ENCODE measurements at places on chromosomes 6 and 20.

DNA sequence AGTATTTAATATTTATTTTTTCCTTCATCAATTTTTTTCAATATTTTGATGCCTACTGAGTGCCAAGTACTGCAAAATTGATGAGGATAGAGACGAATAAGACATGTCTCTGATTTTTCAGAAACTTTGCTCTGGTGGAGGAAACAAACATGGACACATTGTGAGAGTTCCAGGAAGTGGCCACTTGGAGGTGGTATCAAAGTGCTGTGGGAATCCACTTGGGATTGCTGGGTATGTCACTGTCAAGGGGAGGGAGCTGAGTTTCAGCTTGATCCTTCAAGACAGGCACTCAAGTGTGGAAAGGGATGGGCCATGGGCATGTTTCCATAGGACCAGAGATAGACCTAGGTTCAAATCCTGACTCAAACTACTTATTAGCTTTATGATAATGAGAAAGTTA lies 24.5 kb upstream of the ABCC10 start:
- no peak for DNase-seq
- H3K4me3 ChIP-seq, result no peak overlapping the region
- H3K27ac ChIP-seq, result no peak overlapping the region
- H3K4me1 ChIP-seq, result peaks cover 1% of the 10 kb centered on the region
- H3K27me3 ChIP-seq, result peaks cover 34% of the 10 kb centered on the region

GRCh38 chr6:12842114-12842513 lies 125.5 kb downstream of the PHACTR1 start:
- no peak overlapping the region for H3K4me3 ChIP-seq
- H3K27ac ChIP-seq, result no peak overlapping the region
- no peaks in the 10 kb centered on the region for H3K27me3 ChIP-seq
- H3K36me3 ChIP-seq, result no peaks in the 10 kb centered on the region
- DNase-seq, result no peak

GRCh38 chr6:155980014-155980767 lies 524.6 kb upstream of the NOX3 start:
- no peak overlapping the region for H3K27ac ChIP-seq
- DNase-seq, result no peak
- H3K4me3 ChIP-seq, result no peak overlapping the region
- no peaks in the 10 kb centered on the region for H3K4me1 ChIP-seq
- no peaks in the 10 kb centered on the region for H3K36me3 ChIP-seq

DNA sequence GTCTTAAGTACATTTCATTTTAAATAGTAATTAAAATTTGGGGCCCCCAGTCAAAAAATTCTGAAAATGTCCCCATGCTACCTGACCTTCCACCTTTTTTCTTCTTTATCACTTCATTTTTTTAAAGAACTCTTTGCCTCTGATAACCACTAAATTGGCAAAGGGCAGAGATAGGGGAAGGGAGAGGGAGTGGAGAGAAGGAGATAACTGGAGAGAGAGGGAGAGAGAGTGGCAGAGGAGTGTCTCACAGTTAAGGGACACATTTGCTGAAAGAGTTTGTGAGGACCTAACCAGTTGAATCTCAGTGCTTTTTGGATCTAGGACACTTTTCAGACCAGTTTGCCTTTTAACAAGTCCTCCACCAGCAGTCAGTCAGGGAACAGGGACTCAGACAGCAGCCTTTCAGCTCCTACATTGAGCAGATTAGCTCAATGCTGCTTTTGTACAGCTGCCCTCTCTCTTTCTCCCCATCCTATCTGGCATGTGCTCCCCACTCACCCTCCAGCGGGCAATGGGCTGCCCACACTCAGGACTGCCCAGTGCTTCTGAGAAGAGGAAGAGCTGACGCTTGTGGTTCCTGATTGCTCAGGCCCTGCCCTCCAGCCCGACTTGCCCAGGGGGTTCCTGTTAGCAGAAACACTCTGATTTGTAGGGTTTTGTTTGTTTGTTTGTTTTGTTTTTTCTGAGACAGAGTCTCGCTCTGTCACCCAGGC lies 14.4 kb downstream of the ARMC2 start:
- peaks cover 28% of the 10 kb centered on the region for H3K4me1 ChIP-seq
- H3K27me3 ChIP-seq, result peaks cover 6% of the 10 kb centered on the region
- H3K4me3 ChIP-seq, result no peak overlapping the region
- DNase-seq, result no peak
- peak overlapping the region; percentile 8 for H3K27ac ChIP-seq

DNA sequence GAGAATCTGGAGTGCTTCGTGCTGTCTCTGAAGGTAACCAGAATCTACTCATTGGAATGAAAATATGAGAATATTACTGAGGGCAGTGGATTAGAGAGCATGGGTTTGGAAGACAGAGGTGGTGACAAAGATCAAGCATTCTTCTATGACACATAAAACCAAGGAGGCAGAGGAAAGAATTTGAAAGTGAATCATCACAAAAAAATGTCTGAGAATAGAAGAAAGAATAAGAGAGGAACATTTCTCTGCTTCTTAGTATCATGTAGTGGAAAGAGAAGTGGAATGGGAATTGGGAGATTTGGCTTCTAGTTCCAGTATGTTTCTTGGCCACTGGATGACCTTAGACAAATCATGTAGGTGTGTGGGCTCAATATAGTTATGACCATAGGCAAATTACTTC lies 474.0 kb downstream of the TFAP2B start:
- H3K4me3 ChIP-seq, result no peak overlapping the region
- H3K27ac ChIP-seq, result no peak overlapping the region
- no peaks in the 10 kb centered on the region for H3K4me1 ChIP-seq

DNA sequence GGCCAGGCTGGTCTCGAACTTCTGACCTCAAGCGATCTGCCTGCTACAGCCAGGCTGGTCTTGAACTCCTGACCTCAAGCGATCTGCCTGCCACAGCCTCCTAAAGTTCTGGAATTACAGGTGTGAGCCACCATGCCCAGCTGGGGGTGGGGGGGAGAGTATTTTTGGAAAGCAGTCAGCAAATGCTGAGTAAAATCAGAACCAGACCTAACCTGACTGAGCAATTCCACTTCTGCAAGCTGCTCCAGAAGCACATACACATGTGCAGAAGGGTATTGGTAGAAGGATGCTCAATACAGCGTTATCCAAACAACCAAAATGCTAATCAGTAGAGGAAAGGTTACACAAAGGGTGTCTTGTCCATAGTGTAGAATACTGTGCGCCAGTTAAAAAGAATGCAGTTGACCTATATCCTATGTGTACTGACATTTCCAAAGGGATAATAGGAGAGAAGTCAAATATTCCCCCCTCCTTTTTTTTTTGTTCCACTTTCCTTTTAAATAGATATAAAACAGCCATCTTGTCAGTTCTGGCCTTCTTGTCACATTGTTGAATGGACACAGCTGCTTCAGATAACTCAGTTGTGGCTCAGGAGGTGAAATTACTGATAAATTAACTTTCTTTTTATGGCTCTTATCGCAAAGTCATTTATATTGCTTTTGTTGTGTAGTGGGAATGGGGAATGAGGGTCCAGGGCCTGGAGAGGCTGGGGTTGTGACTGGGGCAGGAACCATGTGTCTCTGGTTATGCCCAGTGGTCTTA lies 74.6 kb downstream of the DTD1 start:
- H3K27me3 ChIP-seq, result no peaks in the 10 kb centered on the region
- H3K4me1 ChIP-seq, result peaks cover 3% of the 10 kb centered on the region
- H3K4me3 ChIP-seq, result no peak overlapping the region
- DNase-seq, result no peak

- H3K4me1 ChIP-seq, result no peaks in the 10 kb centered on the region
- no peak overlapping the region for H3K4me3 ChIP-seq
- no peak for DNase-seq
- no peaks in the 10 kb centered on the region for H3K27me3 ChIP-seq
- H3K27ac ChIP-seq, result no peak overlapping the region
- no peaks in the 10 kb centered on the region for H3K36me3 ChIP-seq
Measured at GRCh38 chr6:94344866-94345265, 925.5 kb upstream of the EPHA7 start.

DNA sequence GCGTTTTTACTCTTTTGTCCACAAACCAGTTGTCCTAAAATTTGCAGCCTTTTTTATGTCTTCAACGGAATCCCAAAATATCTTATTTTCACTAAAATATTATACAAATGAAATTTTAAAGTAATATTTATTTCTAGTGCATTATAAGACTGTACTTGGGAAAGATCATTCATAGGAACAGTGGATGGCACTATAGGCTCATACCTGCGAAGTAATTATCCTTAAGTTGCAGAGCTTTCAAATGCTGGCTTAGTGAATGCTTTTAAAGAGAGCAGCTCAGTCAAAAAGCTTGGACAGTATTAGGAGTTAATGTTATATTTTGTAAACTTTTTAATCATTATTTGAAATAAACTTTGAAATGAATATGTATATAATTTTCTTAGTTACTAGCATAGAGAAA lies 254.9 kb downstream of the CDKAL1 start:
- no peak for DNase-seq
- no peaks in the 10 kb centered on the region for H3K27me3 ChIP-seq
- no peak overlapping the region for H3K4me3 ChIP-seq
- peaks cover 9% of the 10 kb centered on the region for H3K36me3 ChIP-seq
- no peaks in the 10 kb centered on the region for H3K4me1 ChIP-seq
- no peak overlapping the region for H3K27ac ChIP-seq

DNA sequence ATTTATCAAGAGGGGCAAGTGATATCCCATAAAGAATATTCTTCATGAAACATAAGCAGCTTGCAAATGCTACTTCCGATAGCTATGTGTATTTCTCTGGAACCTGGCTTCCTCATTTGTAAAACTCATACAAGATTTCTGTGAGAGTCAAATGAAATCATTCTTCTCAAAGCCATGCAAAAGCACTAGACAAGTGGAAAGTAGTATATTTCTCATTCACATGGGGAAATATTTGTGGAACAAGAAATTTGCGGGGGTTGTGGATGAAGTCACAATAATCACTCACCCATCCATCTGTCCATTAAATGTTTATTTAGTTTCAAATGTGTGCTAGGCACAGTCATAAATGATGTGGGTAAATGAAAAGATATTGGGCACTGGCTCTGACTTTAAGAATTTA lies 150.5 kb downstream of the IPCEF1 start:
- H3K4me3 ChIP-seq, result no peak overlapping the region
- peaks cover 3% of the 10 kb centered on the region for H3K4me1 ChIP-seq
- H3K27ac ChIP-seq, result no peak overlapping the region
- no peak for DNase-seq
- H3K36me3 ChIP-seq, result peaks cover 33% of the 10 kb centered on the region

GRCh38 chr20:49046087-49046900 lies at the start of gene CSE1L:
Gene CSE1L, plus strand, starts transcription at chr20:49046312. Its CDS starts 12,152 bp downstream, at chr20:49058464.
- H3K27me3 ChIP-seq, result no peaks in the 10 kb centered on the region
- peaks cover 22% of the 10 kb centered on the region for H3K4me1 ChIP-seq
- peak; percentile 94 for DNase-seq
- peaks cover 33% of the 10 kb centered on the region for H3K36me3 ChIP-seq

DNA sequence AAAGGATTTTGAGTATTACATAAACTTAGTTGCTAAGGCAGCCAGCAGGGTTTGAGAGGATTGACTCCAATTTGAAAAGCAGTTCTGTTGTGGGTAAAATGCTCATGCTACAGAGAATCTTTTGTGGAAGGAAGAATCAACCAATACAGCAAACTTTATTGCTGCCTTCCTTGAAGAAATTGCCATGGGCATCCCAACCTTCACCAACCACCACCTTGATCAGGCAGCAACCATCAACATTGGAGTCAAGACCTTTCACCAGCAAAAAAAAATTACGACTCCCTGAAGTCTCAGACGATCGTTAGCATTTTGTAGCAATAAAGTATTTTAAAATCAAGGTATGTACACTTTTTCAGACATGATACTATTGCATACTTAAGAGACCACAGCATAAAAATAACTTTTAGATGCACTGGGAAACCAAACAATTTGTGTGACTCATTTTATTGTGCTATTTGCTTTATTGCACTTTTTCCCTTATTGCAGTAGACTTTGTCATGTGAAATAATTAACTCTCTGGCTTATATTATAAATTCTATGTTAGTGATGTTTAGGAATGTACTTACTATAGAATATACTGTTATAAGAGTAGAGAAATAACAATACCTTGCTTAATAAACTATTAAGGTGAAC lies 390.8 kb downstream of the CDKAL1 start:
- no peak overlapping the region for H3K27ac ChIP-seq
- DNase-seq, result no peak
- H3K27me3 ChIP-seq, result no peaks in the 10 kb centered on the region
- H3K36me3 ChIP-seq, result peaks cover 3% of the 10 kb centered on the region
- H3K4me1 ChIP-seq, result peaks cover 3% of the 10 kb centered on the region

GRCh38 chr20:79565-79964 lies 7.9 kb upstream of the DEFB125 start:
- no peak for DNase-seq
- H3K4me3 ChIP-seq, result no peak overlapping the region
- H3K36me3 ChIP-seq, result no peaks in the 10 kb centered on the region
- no peaks in the 10 kb centered on the region for H3K4me1 ChIP-seq
- no peak overlapping the region for H3K27ac ChIP-seq

GRCh38 chr6:126147291-126147815 lies 161.0 kb downstream of the TRMT11 start:
- no peaks in the 10 kb centered on the region for H3K27me3 ChIP-seq
- no peak for DNase-seq
- H3K27ac ChIP-seq, result no peak overlapping the region
- no peaks in the 10 kb centered on the region for H3K4me1 ChIP-seq

GRCh38 chr20:53872561-53873229 lies 197.7 kb downstream of the BCAS1 start:
- DNase-seq, result peak; percentile 45
- H3K4me3 ChIP-seq, result peak overlapping the region; percentile 84
- peaks cover 38% of the 10 kb centered on the region for H3K4me1 ChIP-seq
- H3K36me3 ChIP-seq, result no peaks in the 10 kb centered on the region
- H3K27me3 ChIP-seq, result no peaks in the 10 kb centered on the region

DNA sequence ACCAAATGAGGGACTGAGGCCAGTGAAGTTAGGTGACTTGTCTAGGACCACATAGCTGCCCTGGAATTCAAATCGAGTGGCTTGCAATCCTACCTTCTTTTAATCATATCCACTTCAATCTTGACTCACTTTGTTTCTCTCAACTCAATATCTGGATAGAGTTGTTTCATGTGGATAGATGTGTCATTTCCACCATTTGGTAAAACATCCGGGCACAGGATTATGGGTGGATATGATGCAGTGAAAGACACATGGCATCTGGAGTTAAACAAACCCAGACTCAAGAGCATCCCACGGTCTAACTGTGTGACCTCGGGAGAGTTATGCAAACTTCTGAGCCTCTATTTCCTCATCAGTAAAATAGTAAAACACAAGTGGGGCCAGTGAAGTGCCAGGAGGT lies 103.6 kb upstream of the CNKSR3 start:
- H3K27ac ChIP-seq, result no peak overlapping the region
- H3K36me3 ChIP-seq, result no peaks in the 10 kb centered on the region
- H3K27me3 ChIP-seq, result no peaks in the 10 kb centered on the region
- DNase-seq, result no peak
- H3K4me3 ChIP-seq, result no peak overlapping the region
- H3K4me1 ChIP-seq, result peaks cover 4% of the 10 kb centered on the region

- no peak overlapping the region for H3K4me3 ChIP-seq
- peaks cover 82% of the 10 kb centered on the region for H3K27me3 ChIP-seq
- H3K4me1 ChIP-seq, result peaks cover 27% of the 10 kb centered on the region
- H3K27ac ChIP-seq, result no peak overlapping the region
- DNase-seq, result no peak
Measured at GRCh38 chr6:104955491-104955890, 1.4 kb upstream of the LIN28B start.

Data from T-helper 2 cell treated with Interferon-gamma antibody and Interleukin-4, amounts not matched to agents 5 μg/mL and 100 μg/mL, for 36 hours (primary cell).